ENCODE measurements at places on chromosomes 13 and 19.
A peak's percentile ranks its signal among the peaks of the same experiment; 100 is the strongest.

DNA sequence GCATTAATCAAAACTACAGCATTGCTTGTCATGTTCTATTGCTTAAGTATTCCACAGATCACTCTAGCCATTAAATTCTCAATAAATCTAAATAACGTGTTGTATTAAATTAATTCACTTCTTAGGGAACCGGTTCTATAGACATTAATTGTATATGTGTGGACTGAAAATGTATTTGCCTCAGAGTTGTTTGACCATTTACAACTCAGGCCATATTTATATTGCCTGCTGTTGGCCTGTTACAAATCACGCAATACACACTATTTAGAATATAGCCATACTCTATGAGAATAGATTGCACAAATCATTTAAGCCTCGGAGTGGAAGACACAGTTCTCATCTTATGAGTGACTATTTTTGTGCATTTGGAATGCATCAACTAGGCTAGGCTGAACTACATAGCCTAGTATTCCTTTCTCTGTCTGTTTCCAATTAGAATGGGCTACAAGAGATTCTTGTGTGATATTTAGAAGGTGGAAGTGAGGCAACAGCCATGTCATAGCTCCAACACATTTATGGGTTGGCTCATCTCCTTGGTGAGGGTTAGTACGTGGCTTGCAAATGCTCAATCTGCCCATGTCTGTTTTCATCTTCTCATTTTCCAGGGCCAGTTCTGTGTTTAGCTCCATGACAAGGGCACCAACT, 1116.1 kb downstream of the PCDH9 start:
- no peak for DNase-seq

DNA sequence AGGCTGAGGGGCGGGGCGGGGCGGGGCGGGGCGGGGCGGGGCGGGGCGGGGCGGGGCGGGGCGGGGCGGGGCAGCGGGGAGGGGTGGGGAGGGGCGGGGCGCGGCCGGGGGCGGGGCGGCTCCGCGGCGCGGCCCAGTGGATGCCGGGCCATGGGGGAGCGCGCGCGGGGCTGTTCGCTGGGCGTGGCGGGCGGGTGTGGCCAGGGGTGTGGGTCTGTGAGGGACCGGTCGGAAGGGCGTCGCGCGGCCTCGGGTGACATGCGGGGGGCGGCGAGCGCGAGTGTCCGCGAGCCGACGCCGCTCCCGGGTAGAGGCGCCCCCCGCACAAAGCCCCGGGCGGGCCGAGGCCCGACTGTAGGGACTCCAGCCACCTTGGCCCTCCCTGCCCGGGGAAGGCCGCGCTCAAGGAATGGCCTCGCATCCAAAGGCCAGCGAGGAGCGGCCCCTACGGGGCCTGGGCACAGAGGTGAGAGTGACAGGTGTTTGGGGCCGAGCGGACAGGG, at the start of gene ZFP28:
Gene ZFP28, plus strand, starts transcription at position 188 of the 503 bp plus-strand sequence. Its CDS starts 71 bp downstream, at position 259.
- DNase-seq, result peak; percentile 82

DNA sequence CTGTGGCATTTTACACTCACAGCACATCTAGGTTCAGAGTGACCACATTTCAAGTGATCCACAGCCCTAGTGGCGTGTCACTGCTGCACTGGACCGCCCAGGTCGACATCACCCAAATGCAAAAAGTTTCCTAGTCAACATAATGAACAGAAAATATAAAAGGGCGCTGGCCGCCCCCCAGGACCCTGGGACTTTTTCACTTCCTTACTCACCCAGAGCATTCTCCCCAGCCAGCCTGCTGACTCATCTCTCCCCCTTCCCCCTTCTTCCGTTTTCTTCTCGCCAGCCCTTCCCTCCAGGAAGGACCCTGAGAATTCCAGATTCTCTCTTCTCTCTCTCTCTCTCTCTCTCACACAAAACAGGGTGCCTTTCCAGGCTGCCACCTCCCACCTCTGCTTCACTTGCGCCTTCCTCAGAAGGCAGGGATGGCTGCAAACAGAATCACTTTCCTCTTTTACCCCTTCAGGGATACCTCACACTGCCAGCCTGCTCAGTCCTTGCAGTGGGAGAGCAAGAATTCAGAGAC, 21.0 kb upstream of the GRWD1 start:
- DNase-seq, result no peak

GRCh38 chr19:53161123-53161522, 2.3 kb upstream of the ZNF347 start:
- no peak for DNase-seq

- DNase-seq, result peak; percentile 49
Observed at GRCh38 chr19:32318884-32319520, 26.4 kb upstream of the ZNF507 start.

DNA sequence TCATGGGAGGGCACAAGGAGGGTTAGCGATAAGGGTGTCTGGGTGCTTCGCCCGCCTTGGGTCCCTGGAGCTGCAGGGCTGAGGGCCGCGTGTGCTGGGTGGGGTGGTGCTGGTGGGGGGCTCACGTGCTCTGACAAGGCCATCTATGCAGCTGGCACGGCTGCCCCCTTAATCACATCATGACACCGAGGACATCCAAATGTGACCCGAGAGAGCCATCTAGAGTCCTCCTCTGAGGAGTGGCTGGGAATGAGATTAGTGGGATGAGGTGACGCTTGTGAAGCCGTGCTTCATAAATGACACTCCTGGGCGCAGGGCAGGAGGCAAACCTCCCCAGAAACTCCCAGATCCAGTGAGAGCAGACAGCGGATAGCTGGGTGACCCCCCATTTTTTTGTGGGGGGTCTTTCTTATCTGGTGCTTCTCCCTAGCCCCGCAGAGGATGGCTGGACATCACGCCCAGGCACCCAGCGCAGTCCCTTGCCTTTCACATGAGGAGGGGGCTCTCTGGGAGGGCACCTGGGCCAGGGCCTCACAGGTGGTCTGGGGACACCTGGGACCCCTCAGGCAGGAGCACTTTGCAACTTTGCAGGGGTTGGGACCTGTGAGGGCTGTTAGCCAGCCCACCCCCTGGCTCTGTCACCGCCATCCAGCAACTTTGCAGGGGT, 6.6 kb downstream of the FZR1 start:
- DNase-seq, result no peak

- no peak for DNase-seq
Observed at GRCh38 chr19:45040059-45040771, 1.4 kb downstream of the CLASRP start.

GRCh38 chr19:17625043-17625442, 63.1 kb downstream of the UNC13A start:
- DNase-seq, result no peak

- no peak for DNase-seq
Observed at GRCh38 chr19:32874605-32875004, 5.0 kb upstream of the SLC7A9 start.

GRCh38 chr13:35744566-35745178, 268.2 kb upstream of the MAB21L1 start:
- DNase-seq, result no peak

DNA sequence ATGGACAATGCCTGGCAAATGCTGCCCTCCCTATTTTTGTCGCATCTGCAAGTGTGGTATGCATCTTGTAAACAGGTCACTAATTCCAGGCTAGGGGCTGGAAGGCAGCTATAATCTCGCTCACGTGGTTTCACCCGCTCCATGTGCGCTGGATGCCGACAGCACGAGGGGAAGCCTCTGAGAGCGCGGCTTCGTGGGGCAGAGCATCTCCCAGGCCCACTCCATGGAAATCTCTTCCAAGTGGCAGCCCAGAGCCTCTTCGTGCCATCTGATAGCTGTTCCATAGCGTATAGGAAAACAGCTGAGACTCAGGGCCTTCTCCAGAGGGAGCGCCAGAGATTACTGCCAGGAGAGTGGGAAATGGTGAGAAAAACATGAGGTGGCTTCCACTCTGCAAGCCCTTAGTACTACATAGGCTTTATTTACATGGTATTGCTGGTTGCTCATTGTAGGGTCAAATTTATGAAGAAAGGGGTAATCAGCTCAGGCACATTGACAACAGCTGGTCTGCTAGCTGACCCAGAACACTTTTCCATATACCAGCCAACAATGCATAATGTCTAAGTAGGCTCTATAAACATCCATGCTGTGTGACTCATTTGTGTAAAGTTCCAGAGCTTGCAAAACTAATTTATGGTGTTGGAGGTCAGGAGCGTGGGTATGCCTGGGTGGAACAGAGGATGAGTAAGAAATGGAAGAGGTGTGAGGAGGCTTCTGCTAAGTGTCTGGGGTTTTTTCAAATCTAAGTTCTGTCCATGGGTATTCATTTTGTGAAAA, 165.2 kb downstream of the SHISA2 start:
- DNase-seq, result peak; percentile 30

- DNase-seq, result no peak
Observed at GRCh38 chr13:23749288-23749873, 139.8 kb downstream of the MIPEP start.

- no peak for DNase-seq
Observed at GRCh38 chr19:6375411-6376010, at the start of gene PSPN. TSS of gene PSPN (minus strand) at chr19:6375933. CDS start at chr19:6375849, 84 bp downstream.

GRCh38 chr13:94209117-94209516, 270.4 kb downstream of the DCT start:
- no peak for DNase-seq

DNA sequence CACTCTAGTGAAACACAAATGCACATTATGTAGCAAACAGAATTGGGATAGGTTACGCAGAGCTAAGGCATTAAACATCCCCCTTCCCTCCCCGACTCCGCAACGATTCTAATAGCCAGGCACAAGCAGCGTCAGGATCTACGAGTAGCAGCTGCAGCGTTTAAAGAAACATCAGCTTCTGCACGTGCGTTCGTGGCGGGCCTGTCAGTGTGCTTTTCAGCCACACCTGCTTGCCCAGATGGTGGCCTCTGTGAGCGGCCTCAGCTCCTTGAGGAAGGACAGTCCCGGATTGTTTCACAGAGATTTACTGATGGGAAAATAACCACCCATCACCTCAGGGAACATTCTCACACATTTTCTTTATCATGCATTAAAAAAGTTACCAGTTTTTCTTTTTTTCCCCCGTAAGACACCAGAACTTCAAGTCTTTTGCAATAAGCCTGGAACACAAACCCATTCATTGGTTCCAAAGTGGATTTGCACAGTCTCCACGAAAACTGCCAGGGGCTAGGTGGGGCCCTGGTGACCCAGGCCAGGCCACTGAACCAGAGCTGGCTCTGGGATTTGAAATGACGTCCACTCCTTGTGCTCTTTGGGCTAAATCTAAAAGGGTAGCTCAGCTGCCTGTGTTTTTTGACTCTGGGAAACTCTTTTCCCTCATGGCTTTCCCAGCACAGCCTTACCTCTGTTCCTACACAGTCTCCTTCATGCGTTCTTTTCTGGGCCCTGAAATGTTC, 325.5 kb downstream of the KCNRG start:
- peak; percentile 37 for DNase-seq

GRCh38 chr19:48283908-48284307, 14.0 kb downstream of the ZNF114 start:
- DNase-seq, result no peak

- no peak for DNase-seq
Observed at GRCh38 chr13:20714161-20714560, 10.7 kb downstream of the IL17D start.

GRCh38 chr13:24741016-24741662, 22.8 kb upstream of the RNF17 start:
- no peak for DNase-seq

GRCh38 chr19:49988433-49988832, 27.5 kb upstream of the SIGLEC11 start:
- DNase-seq, result no peak
